NCI-H1694 (cell line): ENCODE measurements at places on chromosomes 11 and 22.

DNA sequence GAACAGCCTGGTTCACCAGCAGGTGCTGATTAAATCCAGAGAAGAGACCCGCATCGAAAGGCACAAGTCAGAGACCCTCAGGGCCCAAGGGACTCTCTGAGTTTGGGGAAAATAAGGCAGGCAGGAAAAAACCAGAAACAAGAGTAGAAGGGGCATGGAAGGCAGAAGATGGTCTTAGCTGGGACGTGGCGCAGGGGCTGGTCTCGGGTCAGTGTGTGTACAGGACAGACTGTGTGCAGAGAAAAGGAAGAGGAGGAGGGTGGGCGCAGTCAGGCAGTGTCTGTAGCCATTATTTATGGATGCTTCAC lies 31.3 kb downstream of the PPP2R1B start:
- no peak for DNase-seq

DNA sequence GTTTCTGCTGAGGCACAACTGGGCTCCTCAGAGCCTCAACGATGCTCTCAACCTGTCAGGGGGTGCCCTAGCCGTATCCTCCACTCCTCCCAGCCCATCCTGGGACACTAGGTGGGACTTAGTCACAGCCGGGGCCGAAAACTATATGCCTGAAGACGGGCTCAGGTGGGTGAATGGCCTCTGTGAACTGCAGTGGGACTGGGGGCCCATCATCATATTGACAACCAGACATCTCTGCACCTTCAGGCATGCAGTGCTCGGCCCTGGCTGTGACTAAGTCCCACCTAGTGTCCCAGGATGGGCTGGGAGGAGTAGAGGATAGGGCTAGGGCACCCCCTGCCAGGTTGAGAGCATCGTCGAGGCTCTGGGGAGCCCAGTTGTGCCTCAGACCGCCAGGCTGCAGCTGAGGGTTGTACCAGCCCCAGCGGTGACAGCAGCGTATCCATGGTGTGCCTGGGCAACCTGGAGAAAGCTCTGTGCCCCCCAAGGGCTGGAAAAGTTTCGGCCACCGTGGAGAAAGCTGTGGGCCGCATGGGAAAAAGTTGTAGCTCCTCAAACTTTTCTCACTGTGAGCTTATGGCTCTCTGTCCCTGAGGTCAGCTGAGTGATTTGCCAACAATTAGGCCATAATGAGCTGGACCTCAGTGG lies 88.9 kb downstream of the RRM1 start:
- no peak for DNase-seq

DNA sequence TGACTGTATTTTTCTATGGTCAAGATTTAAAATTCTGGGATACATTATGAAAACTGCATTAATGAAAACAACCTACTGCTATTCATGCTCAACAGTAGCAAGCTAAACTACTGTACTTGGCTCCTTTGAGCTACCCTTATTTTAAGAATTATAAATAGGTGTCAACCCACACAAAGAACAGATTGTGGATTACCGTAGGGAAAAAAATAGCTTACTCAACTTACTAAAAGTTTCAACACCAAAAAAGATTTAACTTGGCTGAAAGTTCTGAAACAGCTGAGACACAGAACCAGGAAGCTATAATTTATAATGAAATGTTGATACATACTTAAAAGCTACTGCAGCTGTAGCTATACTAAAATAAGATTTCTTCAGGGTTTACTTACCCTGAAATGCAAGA lies 10.1 kb downstream of the LIN7C start:
- DNase-seq = no peak

GRCh38 chr11:64372802-64373597 lies 14.0 kb downstream of the RPS6KA4 start:
- peak; percentile 98 for DNase-seq

GRCh38 chr11:61657566-61658290 lies 22.5 kb upstream of the DAGLA start:
- no peak for DNase-seq

GRCh38 chr22:32080904-32081303 lies 37.8 kb downstream of the SLC5A1 start:
- peak; percentile 59 for DNase-seq

DNA sequence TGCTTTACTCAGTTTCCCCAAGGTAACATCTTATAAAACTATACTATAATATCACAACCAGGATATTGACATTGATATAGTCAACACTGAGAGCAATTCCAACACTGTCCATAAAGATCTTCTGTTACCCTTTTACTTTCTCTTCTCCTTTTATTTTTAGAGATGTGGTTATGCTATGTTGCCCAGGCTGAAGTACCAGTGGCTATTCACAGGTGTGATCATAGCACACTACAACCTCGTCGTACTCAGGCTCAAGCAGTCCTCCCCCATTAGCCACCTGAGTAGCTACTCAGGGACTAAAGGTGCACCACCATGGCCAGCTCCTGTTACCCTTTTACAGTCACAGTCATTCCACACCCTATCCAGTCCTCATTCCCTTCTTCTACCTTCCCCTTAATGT lies 119.7 kb downstream of the CWF19L2 start:
- DNase-seq = no peak

- no peak for DNase-seq
These were observed 195 bp upstream of the CREB3L1 start for GRCh38 chr11:46277313-46277621.

DNA sequence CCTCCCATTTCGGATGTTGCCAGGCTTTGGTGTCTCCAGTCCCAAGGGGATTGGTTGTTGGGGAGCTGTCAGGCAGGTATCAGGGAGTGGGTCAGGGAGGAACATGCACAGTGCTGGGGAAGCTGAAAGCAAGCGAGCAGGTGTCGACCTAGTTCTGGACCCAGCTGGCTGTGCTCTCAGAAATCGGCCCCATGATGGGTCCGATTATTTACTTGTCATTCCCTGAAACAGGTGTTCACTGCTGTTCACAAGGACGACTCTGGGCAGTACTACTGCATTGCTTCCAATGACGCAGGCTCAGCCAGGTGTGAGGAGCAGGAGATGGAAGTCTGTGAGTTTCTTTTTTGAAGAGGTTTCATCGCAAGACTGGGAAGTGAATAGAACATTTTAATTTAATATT lies 76.8 kb downstream of the JAM3 start:
- no peak for DNase-seq

- no peak for DNase-seq
These were observed 146.2 kb downstream of the ATXN10 start for GRCh38 chr22:45817745-45818423.

GRCh38 chr22:45226503-45227186 lies 14.0 kb downstream of the KIAA0930 start:
- peak; percentile 21 for DNase-seq

DNA sequence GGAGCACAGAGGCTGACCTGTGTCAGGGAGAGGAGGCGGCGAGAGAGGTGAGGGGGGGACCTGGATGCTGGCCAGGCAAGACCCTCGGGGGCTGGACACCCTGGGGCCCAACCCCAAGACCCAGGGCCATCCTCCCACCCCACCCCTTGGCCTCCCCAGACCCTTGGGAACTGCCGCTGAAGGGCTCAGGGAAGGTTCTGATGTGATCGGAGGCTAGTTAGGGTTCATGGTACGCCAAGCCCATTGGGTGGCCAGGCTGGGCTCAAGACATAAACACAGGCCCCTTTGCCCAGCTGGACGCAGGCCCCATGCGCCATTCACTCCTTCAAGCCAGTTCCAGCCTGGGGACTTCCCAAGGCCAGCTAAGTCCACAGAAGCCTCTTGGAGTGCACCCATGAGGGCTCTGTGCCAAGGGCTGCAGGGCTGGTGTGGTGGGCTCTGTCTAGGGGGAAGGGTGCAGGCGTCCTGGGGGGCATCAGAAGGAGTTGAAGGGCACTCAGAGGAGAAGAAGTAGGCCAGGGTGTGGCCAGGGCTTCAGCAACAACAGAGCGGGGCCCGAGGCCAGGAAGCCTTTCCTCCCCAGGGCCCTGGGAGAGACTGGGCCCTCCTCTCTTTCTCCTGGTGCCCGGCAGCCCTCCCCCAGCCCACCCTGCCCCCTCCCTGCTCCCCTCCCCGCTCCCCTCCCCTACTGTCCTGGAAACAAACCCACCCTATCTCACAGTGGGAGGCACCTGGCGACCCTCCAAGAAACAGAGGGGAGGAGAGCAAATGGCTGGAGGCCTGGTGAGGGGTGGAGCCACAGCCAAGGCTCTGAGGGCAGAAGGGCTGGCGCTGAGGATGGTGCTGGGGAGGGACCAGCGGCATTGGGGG lies 12.9 kb downstream of the TSPAN32 start:
- DNase-seq = no peak

GRCh38 chr22:47043835-47044721 lies 281.6 kb downstream of the TBC1D22A start:
- peak; percentile 45 for DNase-seq

GRCh38 chr11:97905101-97905500 lies 1115.6 kb upstream of the CNTN5 start:
- DNase-seq = no peak

- DNase-seq = no peak
These were observed 1.2 kb downstream of the USP2 start for GRCh38 chr11:119380160-119380826.

DNA sequence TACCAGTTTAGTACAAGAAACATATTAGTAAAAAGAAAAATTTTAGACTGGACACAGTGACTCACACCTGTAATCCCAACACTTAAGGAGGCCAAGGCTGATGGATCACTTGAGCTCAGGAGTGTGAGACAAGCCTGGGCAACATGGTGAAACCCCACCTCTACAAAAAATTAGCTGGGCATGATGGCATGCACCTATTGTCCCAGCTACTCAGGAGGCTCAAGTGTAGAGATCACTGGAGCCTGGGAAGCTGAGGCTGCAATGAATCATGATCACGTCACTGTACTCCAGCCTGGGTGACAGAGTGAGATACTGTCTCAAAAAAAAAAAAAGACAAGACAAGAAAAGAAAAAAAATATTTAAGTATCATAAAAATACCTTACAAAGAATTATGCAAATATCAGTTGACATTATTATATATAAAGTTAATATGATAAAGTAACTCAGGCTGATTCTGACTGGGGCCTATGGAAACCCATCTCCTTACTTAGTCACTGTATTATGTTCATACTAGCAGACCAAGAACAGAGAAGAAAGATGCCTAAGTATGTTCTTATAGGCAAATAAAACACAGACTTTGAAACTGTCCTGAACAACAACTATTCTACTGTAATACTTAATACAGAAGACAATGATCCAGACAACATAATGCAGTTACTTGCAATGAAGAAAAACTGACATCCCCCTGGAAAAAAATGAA lies 27.3 kb downstream of the FAM168A start:
- DNase-seq = no peak

DNA sequence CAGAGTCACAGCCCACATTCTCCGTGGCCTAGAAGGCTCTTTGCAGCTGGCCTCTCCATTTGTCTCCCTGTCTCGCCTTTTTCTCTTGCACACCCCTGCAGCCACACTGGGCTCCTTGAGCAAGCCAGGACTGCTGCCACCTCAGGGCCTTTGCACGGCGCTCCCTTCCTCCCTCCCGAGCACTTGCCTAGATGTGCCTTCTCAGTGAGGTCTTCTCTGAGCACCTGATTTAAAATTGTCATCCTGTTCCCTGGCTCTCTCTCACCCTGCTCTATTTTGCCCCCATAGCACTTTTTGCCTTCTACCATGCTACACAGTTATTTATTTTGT lies 102.9 kb upstream of the THY1 start:
- DNase-seq = no peak

DNA sequence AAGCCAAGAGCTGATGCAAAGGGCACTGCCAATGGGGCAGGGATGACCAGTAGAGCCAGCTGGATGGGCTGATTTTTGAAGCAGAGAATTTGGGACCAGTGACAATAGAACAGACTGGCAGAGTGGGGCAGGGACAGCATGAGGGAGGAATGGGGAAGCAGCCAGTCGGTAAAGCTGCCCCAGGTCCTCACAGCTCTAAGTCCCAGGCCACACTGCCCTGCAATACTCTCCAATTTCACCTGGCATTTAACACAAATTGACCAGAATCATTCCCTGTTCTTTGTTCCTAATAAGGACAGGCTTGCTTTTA lies 186.9 kb downstream of the CTTN start:
- no peak for DNase-seq

DNA sequence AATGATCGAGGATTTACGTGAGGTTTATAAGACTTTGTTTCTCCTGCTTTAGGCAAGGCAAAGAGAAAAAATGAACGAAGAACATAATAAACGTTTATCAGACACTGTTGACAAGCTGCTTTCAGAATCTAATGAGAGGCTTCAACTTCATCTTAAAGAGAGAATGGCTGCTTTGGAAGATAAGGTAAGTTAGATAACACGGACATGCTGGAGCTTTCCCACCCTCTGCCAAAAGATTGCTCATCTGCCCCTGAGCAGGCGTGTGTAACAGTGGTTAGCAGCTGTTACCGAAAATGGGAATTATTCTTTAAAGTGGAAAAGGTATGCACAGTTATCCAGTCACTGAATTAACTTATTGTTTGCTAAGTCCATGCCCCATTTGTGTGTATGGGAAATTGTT lies 62.8 kb upstream of the CTTN start:
- no peak for DNase-seq

GRCh38 chr22:35733791-35734516 lies 16.3 kb downstream of the APOL5 start:
- no peak for DNase-seq

- DNase-seq = no peak
These were observed 243.5 kb upstream of the ANO3 start for GRCh38 chr11:26088391-26088790.

- no peak for DNase-seq
These were observed 11.9 kb upstream of the CD44 start for GRCh38 chr11:35126879-35127581.

GRCh38 chr11:26583550-26583949 lies 11.5 kb upstream of the MUC15 start:
- no peak for DNase-seq

DNA sequence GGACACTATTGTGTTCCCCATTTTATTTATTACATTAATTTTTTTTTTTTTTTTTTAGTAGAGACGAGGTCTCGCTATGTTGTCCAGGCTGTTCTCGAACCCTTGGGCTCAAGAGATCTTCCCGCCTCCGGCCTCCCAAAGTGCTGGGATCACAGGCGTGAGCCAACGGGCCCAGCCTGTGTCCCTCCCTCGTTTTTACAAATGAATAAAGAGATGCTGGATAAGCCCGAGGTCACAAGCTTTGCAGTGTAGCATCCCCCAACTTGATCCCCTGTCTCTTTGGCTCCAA lies 297 bp upstream of the MTFP1 start:
- no peak for DNase-seq

DNA sequence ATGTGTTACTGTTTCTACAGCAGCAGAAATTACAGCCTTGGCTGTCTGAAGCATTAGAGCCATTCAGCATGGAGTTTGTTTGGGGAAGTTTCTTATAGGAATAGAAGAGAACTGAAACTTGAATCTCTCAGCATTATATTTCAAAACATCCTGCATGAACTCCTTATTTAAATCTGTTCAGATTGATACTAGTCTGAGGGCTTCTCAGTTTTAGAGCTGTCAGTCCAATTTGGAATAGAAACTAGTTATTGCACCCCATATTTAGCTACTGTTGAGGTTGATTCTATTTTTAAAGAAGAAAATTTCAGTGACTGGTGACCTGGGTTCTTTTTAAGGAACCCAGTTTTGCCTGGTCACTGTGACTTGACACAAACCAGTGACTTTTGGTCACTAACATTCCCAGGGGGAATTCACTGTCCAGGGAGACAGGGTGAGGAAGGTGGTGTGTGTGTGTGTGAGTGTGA lies 126.0 kb upstream of the TTC12 start:
- DNase-seq = no peak

- no peak for DNase-seq
These were observed 30.1 kb upstream of the ZBTB44 start for GRCh38 chr11:130344841-130345240.
